Ascending aorta (tissue), 2 donors: ENCODE measurements at places on chromosomes 3 and 15.

DNA sequence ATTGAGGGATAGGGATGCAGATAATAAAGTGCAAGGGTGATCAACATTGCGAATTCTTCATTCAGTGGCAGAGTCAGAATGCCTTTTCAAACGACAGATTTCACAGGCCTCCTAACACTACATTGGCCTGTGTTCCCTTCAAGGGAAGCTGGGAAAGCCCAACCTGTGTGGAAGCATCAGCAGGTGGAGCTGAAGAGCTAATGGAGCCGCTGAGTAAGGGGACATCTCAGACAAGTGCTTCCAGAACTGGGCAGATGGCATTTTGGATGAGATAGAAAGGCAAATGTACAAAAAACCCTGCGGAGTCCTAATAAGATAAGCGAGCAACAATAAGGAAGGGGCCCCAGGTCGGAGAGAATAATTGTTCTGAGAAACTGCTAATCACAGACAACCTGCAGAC, 8.5 kb upstream of the SLC24A5 start:
- H3K4me1 ChIP-seq = no peaks in the 10 kb centered on the region
- H3K4me3 ChIP-seq = no peak overlapping the region
- H3K36me3 ChIP-seq = no peaks in the 10 kb centered on the region
- no peaks in the 10 kb centered on the region for H3K27me3 ChIP-seq
- no peak overlapping the region for H3K27ac ChIP-seq
- no peak for DNase-seq

GRCh38 chr15:47570451-47570850, 146.9 kb upstream of the SEMA6D start:
- no peak for DNase-seq
- no peak overlapping the region for H3K4me3 ChIP-seq
- H3K4me1 ChIP-seq = no peaks in the 10 kb centered on the region
- no peak overlapping the region for H3K27ac ChIP-seq

DNA sequence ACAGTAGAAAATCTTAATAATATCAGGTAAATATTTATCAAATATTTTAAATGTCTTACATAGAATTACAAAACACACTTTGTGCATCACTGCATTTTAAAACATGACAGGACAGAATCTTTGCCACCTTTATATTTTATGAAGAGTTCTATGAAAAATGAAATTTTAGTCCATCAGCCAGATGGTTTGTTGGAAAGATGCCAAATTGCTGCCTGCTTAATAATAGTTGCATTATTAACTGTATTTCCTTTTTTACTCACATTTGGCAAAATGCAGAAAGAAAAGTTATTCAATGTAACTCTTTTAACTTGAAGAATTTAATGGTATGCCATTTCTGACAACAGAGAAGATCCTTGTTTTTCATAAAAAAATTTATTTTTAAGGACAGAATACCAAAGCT, 1271.6 kb downstream of the NSUN3 start:
- H3K4me3 ChIP-seq = no peak overlapping the region
- H3K4me1 ChIP-seq = no peaks in the 10 kb centered on the region
- no peak for DNase-seq
- H3K27me3 ChIP-seq = no peaks in the 10 kb centered on the region
- no peaks in the 10 kb centered on the region for H3K36me3 ChIP-seq

DNA sequence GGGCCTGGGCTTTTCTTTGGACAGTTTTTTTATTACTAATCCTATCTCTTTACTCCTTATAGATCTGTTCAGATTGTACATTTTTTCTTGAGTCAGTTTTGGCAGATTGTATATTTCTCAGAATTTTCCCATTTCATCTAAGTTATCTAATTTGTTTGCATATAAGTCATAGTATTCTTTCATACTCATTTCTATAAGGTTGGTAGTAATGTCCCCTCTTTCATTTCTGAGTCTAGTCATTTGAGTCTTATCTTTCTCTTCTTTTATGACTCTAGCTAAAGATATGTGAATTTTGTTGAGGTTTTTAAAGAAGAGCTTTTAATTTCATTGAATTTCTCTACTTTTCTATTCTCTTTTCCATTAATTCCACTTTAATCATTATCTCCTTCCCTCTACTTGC, 27.2 kb downstream of the TRPM1 start:
- H3K4me1 ChIP-seq = no peaks in the 10 kb centered on the region
- H3K27me3 ChIP-seq = no peaks in the 10 kb centered on the region
- no peak for DNase-seq
- no peak overlapping the region for H3K27ac ChIP-seq

DNA sequence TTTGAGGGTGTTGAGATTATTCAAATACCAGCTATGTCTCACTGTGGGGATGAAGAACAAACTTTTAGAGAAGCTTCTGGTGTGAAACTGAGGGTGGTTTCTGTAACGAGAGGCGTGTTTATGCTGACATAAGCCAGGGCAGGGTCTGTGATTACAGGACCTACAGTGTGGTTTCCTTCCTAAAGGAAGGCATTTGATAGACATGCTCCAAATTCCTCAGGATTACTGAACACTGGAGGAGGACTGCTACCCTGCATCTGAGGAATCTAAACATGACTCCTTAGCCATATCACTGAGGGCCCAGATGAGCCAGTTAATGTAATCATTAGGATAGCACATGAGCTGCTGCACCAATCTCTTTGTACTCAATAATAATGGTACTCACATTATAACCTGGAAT, 328.4 kb upstream of the UMPS start:
- H3K36me3 ChIP-seq = peaks cover 66% of the 10 kb centered on the region
